ENCODE measurements at places on chromosomes 11 and 22.

GRCh38 chr11:9386901-9387300 lies 2.4 kb downstream of the IPO7 start:
- no peak for DNase-seq

DNA sequence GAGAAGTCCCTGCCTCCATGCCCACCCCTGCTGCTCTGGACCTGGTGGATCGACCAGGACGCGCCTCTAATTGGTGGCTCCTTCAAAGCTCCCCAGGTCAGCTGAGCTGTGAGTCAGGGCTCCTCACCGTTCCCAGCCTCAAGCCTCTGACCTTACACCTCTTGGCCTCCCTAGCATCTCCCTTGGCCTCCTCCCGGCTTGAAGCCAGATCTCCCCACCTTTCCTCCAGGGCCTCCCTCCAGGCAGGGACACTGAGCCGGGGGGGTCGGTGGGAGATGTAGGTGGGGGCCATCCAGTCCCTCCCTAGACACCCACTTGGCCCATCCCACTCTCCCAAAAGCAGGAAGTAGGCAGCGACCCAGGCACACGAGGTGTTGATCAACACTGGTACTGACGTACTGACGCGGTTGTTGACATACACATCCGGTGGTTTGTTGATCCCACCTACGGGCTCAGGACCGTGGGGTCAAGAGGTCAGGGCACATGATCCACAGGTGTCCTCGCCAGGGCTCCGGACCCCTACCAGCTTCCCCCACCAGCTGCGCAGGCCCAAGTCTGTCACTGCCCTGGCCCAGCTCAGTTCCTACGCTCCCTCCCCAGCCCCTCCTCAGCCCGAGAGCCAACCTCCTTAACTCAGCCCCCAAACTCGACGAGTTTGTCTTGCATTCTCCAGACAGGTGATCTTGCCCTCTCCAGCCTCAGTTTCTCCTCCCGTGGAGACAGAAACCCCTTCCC lies 802 bp downstream of the ATG2A start:
- DNase-seq = peak; percentile 45

GRCh38 chr11:44536788-44537516 lies 28.5 kb upstream of the CD82 start:
- DNase-seq = no peak

- no peak for DNase-seq
Observed at GRCh38 chr11:60504219-60504905, 10.8 kb upstream of the MS4A13 start.

GRCh38 chr11:116793772-116794097 lies 2.1 kb upstream of the APOA5 start:
- no peak for DNase-seq

DNA sequence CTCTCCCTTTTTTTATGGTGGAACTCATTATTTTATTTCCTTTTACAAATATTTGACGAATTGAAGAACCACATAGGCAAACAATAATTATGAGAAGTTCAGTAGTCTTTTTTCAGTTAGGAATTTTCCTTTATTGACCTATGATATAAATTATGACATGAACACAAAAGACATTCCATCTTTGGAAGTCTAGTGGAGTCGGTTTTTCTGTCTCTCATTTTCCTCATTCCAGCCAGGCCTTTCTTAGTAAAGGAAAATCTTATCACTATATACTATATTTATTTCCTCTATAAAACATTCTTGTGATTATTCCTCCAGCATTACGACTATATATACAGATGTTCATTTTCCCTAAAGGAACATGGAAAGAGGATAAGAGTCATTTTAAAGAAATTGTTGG lies 1046.1 kb downstream of the DLG2 start:
- no peak for DNase-seq

GRCh38 chr11:128299132-128299726 lies 288.1 kb downstream of the ETS1 start:
- no peak for DNase-seq

DNA sequence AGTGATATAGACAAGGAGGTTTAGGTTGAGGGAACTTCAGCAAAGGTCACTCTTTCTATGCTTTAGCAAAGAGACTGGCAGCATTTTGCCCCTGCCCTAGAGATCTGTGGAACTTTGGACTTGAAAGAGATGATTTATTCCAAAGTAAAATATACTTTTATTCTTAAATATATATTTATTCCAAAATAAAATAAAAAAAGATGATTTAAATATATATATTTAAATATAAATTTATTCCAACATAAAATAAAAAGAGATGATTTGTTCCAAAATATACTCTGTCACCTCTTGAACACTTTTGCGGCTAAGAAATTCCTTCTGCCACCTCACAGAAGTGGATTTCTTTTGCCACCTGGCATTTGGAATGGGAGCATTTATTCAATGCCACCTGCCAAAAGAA lies 521.3 kb upstream of the CHORDC1 start:
- no peak for DNase-seq

DNA sequence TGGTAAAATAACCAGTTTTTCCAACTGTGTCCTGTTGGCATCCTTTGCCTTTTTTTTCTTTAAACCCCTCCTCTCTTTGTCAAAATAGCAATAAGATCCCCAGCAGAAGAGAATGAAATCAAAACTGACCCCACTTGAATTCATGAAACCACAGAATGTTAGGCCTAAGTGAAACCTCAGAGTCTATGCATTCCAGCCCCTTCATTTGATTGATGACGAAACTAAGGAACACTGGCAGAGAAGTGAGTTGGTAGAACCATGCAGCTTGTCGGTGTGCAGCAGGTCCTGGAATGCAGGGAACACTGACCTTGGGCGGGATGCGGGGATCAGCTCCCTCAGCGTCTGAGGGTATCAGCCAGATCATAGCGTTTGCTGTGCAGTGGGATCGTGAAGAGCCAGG lies 57.5 kb downstream of the GRK3 start:
- DNase-seq = no peak

DNA sequence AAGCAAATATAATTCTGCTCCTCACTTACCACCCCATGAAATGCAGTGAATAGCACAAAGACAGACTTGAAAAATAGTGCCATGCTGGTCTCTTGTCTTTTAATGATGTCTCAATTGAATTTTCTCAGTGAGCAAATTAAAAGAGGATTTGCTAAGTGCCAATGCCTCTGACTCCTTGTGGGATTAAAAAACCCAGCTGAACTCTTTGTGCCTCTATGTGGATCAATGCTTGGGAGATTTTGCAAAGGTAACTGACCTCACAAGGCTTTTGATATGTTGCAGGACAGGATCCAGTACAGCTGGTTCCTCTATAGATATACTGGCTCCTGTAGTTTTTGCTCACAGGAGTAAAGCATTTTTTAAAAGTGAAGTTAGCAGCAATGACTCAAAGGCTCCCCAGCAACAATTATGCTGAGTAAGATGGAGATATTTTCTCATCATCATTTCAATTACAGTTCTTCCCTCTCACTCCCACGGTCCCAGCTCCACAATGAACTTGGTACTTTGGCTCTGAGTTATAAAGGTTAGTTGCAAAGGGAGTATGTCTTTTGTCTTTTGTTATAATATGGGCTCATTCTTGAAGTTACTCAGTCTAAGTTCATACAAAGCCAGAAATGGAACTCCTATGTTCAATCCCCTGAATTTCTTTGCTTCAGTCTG lies 471.5 kb downstream of the LRRC4C start:
- DNase-seq = no peak

DNA sequence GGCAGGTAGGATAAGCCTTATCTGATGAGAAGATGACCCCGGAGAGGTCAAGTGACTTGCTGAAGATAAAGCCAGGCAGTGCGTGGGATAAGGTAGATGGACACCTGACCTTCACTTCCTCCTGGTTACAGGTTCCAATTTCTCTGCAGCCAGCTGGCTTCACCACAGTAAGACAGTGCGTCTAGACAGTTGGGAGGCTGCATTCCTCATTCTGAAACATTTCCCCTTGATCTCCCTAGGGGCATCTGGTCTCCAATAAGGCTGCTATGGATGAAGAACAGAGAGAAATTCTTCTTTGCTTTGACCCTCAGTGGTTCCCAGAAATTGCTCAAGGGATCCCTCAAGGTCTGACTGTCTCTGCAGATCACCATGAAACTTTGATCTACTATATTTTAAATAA lies 211.3 kb downstream of the MYO18B start:
- no peak for DNase-seq

DNA sequence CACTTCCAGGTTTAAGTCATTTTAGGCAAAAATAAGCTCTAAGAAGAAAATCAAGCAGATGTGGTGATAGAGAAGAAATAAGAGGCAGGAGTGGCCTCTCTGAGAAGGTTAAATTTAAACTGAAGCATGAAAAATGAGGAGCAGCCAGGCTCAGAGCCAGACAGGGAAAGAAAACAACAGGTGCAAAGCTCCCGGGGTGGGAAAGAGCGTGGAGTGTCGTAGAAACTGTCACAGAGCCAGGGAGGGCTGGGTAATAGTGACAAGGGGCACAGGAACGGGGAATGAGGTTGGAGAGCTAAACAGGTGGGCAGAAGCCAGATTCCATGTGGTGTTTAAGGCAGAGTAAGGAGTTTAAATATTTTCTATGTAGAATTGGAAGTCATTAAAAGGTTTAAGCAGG lies 132.1 kb upstream of the BLID start:
- DNase-seq = no peak

DNA sequence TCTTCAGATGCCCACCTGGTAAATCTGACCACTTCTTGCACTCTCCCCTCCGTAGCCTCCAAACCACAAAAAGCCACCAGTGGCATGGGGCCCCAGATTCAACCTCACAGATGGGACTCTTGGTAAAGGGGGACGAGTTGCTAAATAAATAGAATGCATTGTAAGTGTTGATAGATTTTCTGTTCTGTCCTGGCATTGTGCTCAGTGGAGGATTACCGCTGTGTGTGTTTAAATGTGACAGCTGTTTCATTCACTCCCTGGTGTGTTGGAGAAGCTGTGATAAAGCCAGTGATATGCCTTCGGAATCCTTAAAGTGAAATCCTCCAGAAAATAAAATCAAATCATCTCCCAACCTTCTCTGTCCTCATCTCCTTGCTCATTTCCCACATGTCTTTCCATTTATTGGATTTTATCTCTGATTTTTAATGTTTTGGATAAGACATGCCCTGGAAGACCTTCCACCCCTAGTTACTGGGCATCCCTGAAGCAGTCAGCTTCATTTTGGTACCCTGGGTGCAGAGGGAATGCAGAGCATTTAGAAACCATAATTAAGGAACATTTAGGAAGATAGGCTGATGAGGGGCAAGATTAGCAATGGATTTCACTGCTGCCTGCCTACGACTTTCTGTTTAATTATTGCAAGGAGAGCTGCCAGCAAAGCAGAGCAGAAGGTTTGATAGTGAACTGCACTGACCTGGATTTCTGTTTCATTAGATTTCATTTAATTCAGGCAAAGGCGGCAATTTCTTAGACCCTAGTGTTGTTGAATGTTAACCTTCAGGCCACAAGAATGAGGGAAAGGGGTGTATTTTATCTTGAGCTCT lies 460.9 kb upstream of the KIRREL3 start:
- no peak for DNase-seq

DNA sequence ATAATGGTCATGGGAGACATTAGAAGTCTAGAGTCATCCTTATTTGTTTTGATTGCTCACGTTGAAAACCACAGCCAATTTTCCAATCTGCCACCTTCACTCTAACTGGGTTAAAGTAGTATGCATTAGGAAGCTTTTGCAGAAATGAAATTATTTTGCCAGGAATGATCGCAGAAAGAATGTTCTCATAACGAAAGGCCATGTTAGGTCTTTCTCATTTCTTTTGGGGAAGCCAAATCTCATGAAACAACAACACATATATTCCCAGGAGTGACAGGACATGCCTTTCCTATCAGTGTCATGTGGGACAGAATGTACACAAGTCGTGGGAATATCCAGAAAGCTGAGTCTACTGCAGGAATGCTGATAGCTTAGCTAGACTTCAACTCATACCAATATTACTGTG lies 386.3 kb downstream of the AASDHPPT start:
- no peak for DNase-seq

- DNase-seq = no peak
Observed at GRCh38 chr11:122024278-122024677, 91.7 kb downstream of the BLID start.

GRCh38 chr11:95279921-95280868 lies 49.2 kb upstream of the SESN3 start:
- DNase-seq = no peak

- DNase-seq = no peak
Observed at GRCh38 chr11:102685754-102686153, 19.8 kb downstream of the MMP27 start.

DNA sequence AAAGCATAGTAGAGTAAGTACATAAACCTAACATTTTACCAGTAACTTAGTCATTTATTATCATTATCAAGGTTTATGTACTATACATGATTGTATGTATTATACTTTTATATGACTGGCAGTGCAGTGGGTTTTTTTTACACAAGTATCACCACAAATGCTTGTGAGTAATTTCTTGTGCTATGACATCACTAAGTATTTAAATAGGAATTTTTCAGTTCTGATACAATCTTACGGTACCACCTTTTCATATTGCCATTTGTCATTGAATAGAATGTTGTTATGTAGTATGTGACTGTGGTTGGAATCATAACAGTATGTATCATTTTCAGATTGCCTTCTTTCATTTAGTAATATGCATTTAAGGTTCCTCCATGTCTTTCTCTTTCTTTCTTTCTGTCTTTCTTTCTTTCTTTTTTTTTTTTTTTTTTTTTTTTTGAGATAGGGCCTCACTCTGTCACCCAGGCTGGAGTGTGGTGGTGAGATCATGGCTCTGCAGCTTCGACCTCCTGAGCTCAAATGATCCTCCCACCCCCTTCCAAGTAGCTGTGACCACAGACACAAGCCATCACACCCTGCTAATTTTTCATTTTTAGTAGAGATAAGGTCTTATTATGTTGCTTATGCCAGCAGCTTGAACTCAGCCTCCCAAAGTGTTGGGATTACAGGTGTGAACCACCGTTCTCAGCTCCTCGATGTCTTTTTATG lies 18.6 kb downstream of the ATM start:
- peak; percentile 42 for DNase-seq

DNA sequence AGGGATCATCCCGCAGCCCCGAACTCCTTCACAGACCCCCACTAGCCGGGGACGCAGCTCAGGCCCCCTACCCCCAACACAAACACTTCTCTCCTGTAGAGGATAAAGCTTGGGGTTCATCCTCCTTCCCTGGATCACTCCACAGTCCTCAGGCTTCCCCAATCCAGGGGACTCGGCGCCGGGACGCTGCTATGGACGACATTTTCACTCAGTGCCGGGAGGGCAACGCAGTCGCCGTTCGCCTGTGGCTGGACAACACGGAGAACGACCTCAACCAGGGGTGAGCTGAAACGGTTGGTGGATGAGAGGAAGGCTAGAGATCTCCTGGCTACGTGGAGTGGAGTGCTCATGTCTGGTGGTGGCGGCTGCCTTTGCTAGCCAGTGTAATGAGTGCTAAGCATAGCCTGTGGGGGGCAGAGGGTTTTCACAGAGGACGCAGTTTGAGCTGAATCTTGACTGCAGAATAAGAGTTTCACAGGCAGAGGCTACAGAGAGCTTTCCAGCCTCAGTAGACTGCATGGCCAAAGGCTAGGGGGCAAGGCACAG lies 580 bp downstream of the ILK start:
- peak; percentile 71 for DNase-seq

GRCh38 chr11:92504534-92504933 lies 279.9 kb downstream of the FAT3 start:
- DNase-seq = no peak

Data from CD4-positive, alpha-beta T cell treated with Interleukin-6 for 4 hours (primary cell).